ENCODE measurements at places on chromosomes 3 and 15.

- DNase-seq: no peak
Measured at GRCh38 chr3:120353463-120353862, 4.3 kb upstream of the LRRC58 start.

GRCh38 chr15:71551566-71551965 lies 258.8 kb upstream of the NR2E3 start:
- DNase-seq: no peak

DNA sequence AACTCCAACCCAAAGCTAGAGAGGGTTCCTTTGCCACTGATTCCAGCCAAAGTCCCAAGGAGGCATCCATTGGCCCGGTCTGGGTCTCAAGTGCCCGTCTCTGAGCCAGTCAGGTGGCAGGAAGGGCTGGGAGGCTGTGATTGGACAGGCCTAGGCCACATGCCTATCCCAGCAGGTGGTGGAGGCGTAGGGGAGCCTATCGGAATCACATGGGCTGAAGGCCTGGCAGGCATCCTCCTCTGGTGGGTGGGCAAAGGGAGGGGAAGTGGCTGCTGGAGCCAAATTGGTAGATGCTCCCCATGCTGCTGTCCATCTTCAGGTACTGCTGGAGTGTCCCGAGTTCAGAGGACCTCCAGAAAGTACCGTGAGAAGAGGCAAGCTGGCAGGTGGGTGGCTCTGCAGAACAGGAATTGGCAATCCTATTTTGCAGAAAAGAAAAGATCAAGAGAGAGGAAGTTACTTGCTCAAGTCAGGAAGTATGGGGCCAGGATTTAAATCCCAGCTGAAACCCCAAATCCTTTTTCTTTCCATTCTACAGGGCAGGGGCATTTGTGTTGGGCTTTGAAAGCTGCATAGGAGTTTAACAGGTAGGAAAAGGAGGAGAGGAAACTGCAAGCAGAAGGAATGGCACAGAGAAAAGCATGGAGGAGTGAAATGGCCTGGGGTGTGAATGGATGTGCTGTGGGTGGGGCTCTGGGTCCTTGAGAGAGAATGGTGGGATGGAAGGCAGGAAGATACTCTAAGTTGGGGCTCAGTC lies 3.7 kb downstream of the CHST13 start:
- no peak for DNase-seq

DNA sequence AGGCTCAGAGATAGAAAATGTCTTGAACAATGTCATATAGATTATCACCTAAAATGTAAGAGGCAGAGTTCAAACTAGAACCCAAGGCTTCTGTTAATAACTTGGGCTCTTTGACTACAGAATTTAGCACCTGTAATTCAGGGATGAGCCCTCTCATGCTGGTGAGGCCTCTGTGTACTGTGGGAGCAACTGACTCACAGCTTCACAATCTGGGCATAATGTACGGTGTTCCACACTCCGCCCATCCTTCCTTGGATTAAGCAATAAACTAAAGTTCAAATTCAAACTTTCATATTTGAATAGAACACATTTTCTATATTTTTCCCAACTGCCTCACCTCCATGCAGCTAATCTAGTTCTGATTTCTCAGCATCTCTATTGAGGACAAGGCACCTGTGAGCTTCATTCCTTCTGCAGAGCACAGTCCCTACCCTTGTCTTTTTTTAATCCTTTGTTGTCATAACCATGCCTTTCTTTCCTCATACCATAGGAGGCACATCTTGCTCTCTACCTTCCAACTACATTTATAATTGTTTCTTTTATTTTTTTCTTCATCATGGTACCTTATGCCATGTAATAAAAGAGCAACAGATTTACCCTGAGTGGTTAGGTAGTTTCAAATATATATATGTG lies 392.1 kb downstream of the NLGN1 start:
- DNase-seq: no peak

- no peak for DNase-seq
Measured at GRCh38 chr3:101926594-101927105, 77.3 kb downstream of the NFKBIZ start.

- DNase-seq: no peak
Measured at GRCh38 chr3:36707623-36708409, 56.5 kb downstream of the DCLK3 start.

DNA sequence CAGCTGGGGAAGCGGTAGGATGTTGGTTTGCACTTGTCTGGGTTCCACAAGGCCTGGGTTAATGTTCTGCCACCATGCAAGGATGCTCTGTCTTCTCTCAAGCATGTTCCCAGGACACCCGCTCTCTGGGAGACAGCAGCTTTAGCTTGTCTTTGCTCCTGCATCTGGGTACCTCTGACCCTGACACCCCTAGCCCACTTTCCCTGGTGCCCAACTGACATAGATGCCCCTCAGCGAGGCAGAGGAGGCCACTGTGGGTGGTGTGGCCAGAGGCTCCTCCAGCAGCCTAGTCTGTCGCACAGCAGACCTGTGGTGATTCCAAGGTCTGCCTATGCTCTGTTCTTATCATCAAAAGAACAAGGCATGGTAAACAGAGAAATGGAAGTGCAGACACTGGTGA lies 83.6 kb upstream of the ALDH1L1 start:
- DNase-seq: no peak

DNA sequence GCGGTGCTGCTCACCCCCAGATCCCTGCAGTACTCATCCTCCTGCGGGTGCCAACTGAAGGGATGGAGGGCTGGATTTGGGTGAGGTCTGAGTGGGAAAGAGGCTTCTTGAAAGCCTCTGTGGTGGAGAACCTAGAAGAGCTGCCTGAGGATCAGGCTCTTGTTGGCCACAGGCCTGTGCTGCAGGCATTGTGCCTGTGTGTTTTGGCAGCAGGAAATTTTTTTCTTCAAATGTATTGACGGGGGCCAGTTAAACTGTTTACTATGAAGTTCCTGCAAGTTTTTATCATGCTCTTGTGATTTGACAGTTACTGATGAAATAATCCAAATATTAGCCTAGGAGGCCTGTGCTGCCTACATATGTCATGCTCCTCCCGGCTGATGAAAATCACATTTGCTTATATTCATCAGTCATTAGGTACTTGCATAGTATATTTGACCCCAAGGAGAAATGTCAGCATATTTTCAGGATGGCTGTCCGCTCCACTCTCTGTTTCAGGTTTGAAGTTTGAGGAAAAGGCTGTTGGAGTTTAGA lies 103.1 kb downstream of the THSD4 start:
- DNase-seq: peak; percentile 22

GRCh38 chr3:138381413-138381901 lies 33.1 kb downstream of the MRAS start:
- no peak for DNase-seq

- DNase-seq: no peak
Measured at GRCh38 chr15:29356786-29357185, 87.2 kb upstream of the NSMCE3 start.

DNA sequence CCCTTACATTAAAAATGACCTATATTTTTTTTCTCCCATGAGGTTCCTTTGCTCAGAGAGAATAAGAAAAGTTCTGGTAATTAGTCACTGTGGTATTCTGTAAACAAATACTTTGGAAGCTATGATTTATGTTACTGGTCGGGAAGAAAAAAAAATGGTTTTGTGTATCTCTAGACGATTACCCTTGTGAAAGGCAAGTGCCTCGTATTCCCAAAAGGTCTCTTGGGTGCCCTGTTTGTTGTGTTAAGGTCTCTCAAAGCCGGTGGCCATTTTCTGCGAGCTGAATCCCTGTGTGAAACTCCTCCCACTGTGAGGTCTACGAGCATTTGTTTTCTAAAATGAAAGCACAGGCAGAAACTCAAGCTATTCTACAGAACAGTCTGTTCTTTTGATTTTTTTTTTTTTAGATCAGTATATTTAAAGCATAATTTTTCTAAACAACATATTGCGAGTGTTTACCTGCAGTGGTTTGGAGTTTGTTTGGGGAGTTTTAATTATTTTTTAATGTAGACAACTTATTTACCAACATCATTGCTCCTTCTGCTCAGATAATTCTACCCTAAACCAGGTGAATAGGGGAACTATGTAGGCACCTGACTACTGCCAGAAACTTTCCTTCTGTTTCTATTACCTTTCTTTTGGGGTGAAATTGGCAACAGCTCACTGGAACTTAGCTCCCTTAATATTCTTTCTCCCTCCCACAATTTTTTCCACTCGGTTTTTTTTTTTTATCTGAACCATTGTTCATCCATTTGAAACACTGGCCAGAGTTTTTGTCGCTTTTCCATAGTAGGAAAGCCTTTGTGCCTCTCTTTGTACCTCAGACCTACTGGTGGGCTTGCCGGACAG lies 44.0 kb downstream of the ZBTB38 start:
- DNase-seq: no peak

- DNase-seq: no peak
Measured at GRCh38 chr3:107032111-107032510, 345.1 kb upstream of the CCDC54 start.

DNA sequence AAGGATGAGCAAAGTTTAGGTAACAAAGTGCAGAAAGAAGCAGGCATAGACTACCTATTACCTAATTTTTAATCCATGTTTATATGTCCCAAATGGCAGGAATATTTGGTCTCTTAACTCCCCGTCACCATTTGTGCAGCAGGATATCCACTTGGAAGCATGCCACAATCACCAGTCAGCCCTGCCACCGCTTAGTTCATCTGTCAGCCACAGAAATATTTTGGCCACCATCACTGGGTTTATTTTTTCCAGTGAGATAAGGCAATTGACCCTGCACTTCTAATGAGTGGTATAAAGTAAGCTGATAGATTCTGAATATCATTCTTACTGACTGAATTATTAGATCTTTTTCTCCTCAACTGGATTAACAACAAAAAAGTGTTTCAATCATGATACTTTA lies 152.9 kb upstream of the SOX2 start:
- no peak for DNase-seq

GRCh38 chr3:27340534-27340933 lies 28.6 kb downstream of the NEK10 start:
- DNase-seq: no peak

DNA sequence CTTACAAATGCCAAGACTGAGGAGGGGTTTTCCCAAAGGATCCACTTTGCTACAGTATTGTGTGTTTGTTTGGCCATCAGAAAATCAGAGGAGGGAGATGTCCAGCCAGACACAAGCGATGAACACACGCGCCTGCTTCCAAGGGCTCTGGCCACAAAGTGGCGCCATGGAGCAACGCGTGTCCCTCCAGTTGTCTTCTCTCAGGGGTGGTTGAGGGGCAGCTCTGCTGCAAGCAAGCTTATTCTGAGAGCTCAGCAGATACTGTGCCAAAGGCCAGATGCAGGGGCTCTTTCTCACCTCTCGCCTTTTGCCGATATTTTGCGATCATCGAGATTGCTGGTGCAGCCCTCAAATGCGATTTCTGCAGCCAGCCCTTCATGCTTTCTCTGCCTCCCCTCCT lies 88.9 kb upstream of the OSBPL11 start:
- peak; percentile 89 for DNase-seq

GRCh38 chr3:130480736-130481135 lies 36.2 kb upstream of the COL6A6 start:
- DNase-seq: peak; percentile 64

- DNase-seq: no peak
Measured at GRCh38 chr3:84236261-84236660, 722.5 kb upstream of the CADM2 start.

DNA sequence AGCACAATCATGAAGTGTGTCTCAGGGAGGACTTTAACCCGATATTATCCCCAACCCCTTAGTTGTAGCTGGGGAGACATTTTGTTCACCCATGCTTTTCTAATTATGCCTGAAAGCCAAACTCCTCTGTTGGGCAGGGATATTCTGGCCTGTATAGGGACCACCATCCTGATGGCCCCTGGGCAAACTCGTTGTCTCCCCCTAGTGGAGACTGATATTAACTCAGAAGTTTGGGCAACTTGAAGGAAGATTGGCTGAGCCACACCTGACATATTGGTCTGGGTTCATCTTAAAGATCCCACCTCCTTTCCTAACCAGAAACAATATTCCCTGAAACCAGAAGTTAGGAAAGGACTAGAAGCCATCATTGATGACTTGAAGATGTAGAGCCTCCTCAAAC lies 42.3 kb downstream of the TM4SF18 start:
- no peak for DNase-seq

DNA sequence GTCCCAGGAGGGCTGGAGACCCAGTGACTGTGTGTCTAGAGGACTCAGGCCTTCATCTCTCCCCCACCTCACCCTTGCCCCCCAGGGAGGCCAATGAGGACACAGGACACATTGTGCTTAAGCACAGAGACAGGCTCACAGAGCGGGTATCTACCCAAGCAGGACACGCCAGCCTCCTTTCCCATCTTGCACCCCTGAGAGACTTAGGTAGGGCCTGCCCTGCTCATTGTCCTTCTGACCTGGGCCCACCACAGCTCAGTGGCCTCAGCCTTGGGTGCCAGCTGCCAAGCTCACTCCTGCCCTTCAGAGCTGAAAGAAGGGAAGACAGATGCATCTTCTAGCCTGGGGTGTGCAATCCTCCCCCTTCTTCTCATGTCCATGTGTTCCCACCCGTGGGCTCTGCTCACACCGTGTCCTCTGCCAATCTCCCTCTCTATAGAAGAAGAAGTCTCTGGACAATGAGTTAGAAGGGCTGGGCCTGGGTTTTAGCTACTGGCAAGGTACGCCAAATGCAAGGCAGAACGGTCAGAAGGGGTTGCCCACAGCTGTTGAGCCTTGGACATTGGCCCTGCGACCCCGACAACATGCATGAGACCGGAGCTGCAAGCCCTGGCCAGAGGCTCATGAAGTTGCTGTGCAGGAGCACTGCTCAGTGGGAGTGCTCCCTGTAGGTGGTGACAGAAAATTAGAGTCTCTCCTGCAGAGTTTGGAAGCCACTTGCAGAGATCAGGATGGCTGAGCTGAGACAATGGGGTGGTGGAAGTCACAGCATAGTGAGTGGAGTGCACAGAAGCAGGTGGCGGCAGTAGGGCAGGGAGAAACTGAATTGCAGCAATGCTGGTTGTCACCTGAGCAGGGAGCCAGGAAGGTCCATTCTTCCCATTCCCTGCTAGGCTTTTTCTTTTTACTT lies 32.8 kb downstream of the ACSBG1 start:
- no peak for DNase-seq

- DNase-seq: no peak
Measured at GRCh38 chr3:161691677-161692076, 195.1 kb downstream of the OTOL1 start.

DNA sequence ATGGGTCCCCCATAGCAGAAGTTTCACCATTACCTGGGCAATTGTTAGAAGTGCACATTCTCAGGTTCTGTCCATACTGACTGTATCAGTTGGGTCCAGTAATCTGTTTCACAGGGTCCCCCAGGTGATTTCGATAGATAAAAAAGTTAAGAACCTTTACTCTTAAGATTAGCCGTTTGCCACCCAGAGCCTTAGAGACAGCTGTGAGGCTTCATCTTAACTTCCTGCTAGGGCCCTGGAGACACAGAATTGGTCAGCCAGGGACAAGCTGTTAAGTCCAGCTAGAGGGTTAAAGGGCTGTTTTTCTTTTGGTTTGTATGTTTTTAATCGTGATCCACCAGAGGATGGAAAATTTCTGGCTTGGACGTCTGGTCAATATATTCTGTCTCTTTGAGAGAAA lies 6.7 kb downstream of the FAM162A start:
- peak; percentile 12 for DNase-seq

DNA sequence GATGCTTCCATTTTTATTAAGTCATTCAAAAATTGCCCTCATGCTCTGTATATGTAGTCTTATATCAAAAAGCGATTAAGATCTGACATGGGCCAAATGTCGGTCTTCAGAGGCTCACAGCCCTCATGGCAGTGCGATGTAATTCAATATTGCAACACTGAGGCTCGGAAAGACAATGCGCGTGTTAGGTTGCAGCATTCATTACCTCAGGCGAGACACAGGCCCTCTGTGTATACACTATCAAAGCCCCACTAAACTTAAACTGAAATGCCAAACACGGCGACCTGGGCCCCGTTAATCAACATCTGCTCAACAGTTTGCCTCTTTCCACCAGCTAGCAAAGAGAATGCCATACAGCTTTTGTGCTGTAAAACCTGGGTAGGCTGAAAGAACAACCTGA lies 413.4 kb downstream of the ERC2 start:
- no peak for DNase-seq
